ENCODE measurements at places on chromosomes 12 and 14.
A peak's percentile ranks its signal among the peaks of the same experiment; 100 is the strongest.

DNA sequence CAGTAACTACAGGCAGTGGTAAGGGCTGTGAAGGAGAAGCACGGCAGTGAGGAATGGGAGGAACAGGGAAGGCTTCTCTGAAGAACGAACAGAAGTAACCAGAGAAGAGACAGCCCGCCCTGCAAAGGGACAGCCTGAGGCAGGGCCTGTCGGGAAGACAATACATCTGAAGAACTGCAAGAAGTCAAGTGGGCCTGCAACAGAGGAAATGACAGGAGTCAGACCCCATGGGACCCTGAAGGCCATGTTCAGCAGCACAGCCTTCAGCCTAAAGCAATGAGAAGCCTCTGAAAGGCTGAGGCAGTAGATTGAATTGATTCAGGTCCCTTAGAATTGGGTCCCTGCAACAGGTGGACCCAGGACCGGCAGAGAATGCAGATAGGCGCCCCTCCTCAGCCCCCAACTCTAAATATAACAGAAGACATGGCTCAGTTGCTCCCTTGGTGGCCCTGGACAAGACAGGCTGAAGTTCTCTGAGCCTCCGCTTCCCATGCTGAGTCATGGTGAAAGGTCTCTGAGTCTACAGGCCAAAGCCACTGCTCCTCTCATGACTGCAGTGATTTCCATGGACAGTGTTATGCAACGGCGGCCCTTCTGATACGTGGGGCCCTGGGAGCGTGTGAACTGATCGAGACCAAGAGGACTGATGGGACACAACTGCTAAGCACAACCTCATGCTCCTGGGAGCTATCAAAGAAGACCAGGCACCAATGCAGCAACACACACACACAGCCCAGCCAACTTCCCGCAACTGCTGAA lies 10.8 kb upstream of the ACTR6 start:
- peaks cover 7% of the 10 kb centered on the region for H3K4me1 ChIP-seq
- no peak overlapping the region for H3K27ac ChIP-seq
- peaks cover 31% of the 10 kb centered on the region for H3K36me3 ChIP-seq

GRCh38 chr14:58774531-58774930 lies 136.8 kb downstream of the DACT1 start:
- no peak overlapping the region for H3K27ac ChIP-seq
- no peak overlapping the region for H3K4me3 ChIP-seq
- H3K27me3 ChIP-seq: no peaks in the 10 kb centered on the region

DNA sequence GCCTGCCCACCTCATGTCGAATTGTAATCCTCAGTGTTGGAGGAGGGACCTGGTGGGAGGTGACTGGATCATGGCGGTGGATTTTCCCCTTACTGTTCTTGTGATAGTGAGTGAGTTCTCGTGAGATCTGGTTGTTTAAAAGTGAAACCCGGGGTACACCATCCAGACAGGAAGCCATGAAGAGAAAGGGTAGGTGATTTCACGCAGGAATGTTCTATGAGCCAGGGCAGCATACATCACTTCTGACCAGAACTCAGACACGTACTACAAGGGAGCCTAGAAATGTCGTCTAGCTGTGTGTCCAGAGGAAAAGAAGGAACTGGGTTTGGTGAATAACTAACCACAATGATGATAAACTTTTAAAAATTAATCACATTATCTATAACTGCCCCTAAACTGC lies 80.6 kb downstream of the ANO4 start:
- no peaks in the 10 kb centered on the region for H3K36me3 ChIP-seq
- no peak overlapping the region for H3K27ac ChIP-seq
- no peak overlapping the region for H3K4me3 ChIP-seq
- no peak for DNase-seq

GRCh38 chr12:57224973-57225679 lies 4.4 kb upstream of the SHMT2 start:
- H3K27me3 ChIP-seq: peaks cover 83% of the 10 kb centered on the region
- H3K36me3 ChIP-seq: peaks cover 7% of the 10 kb centered on the region
- peak overlapping the region; percentile 39 for H3K4me3 ChIP-seq
- peak; percentile 70 for DNase-seq
- peaks cover 55% of the 10 kb centered on the region for H3K4me1 ChIP-seq
- peak overlapping the region; percentile 42 for H3K27ac ChIP-seq

DNA sequence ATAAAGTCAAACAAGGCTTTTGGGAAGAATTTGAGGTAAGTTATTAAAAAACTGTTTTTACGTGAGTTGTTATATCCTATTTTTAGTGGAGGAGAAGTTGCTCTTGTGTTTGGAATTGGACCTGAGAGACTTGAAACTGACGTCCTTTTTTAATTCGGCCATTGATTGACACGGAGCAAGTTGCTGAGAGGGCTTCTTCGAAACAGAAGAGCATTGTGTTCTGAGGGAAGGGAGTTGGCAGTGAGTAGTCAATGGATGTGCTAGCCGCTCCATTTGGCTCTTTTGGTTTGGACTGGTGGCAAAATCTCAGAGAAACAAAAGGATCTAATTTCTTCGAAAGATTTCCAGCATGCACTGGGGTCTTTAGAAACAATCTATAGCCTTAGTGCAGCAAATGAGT lies 37.3 kb downstream of the PTPN11 start:
- H3K27ac ChIP-seq: no peak overlapping the region
- H3K4me1 ChIP-seq: no peaks in the 10 kb centered on the region
- H3K36me3 ChIP-seq: peaks cover 56% of the 10 kb centered on the region
- H3K4me3 ChIP-seq: no peak overlapping the region

GRCh38 chr12:42696406-42697149 lies 107.0 kb upstream of the PRICKLE1 start:
- no peaks in the 10 kb centered on the region for H3K36me3 ChIP-seq
- no peak overlapping the region for H3K27ac ChIP-seq
- no peak overlapping the region for H3K4me3 ChIP-seq
- no peaks in the 10 kb centered on the region for H3K27me3 ChIP-seq

- no peak overlapping the region for H3K4me3 ChIP-seq
- no peaks in the 10 kb centered on the region for H3K36me3 ChIP-seq
- H3K27ac ChIP-seq: no peak overlapping the region
- no peak for DNase-seq
- peaks cover 5% of the 10 kb centered on the region for H3K27me3 ChIP-seq
Observed at GRCh38 chr14:73468828-73469375, 10.6 kb upstream of the NUMB start.

DNA sequence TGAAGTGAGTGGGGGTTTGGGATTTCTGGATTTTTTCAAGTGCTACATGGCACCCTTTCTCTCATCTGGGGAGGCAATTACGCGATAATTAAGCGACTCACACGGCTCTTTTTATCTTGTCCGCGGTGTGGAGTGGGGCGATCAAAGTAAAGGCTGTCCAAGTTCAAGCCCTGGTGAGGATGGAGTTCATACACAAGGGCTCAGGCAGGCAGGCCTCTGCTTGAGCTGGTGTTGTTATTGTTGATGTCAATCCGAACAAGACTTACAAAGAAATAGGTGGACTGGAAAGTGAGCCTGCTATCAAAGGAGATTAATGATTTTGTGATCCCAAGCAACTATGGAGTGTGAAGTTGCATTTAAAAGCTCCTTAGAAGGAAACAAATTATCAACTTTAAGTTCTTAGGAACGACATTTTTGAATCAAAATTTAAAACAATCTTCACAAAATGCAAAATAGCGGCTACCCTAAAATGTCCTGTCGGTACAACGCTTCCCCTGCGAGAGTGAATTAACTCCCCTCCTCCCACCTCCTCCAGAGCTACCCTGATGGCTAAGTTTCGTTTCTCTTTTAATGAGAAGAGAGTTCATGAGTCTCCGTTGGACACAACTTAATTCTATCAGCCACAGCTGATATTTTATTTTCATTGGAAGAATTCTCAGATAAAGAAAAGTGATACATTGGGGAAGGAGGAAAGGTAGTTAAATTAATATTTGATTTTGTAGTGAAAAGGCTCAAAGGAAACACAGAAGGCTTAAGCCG lies 5.9 kb downstream of the FOXA1 start:
- no peak overlapping the region for H3K27ac ChIP-seq
- DNase-seq: no peak
- peaks cover 91% of the 10 kb centered on the region for H3K27me3 ChIP-seq
- peaks cover 2% of the 10 kb centered on the region for H3K4me1 ChIP-seq
- H3K4me3 ChIP-seq: no peak overlapping the region

DNA sequence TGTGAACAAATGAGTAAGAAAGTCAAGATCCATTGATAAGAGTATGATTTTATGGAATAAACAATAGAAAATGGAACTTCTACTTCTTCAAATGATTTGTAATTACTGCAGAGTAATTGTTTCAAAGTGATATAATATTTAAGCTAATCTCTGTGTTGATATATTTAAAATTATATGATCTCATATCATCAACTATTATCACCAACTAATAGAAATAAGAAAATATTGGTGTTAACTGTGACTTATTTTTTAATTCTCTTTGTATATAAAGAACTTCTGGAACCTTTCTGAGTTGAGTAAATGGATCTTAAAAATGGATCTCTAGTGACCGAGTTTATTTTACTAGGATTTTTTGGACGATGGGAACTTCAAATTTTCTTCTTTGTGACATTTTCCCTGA lies at the start of gene OR4L1:
OR4L1 (plus strand) TSS at position 301 of the 400 bp plus-strand sequence; CDS start at position 301, 0 bp downstream.
- no peaks in the 10 kb centered on the region for H3K4me1 ChIP-seq
- H3K27ac ChIP-seq: no peak within 1 kb of the TSS
- H3K36me3 ChIP-seq: no peaks in the 10 kb centered on the region
- no peak within 1 kb of the TSS for H3K4me3 ChIP-seq

DNA sequence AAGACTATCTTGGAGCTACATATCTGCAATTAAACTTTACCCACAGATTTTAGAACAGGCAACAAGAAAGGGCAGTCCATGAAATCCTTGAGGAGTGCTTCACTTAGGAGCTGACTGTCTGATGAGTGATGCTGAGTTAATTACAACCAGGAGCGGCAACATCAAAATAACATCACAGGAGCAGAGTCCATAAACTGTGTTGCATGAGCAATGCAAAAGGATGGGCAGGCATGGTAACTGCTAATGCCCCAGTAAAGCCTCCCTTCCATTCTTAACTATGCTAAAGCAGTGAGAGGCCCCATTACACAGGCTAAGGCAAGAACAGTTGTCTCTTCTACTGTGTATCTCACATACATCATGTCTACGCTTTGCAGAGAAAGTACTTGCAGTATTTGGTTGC lies 156.6 kb downstream of the PAX9 start:
- H3K36me3 ChIP-seq: no peaks in the 10 kb centered on the region
- no peak for DNase-seq

- no peaks in the 10 kb centered on the region for H3K4me1 ChIP-seq
- H3K36me3 ChIP-seq: peaks cover 40% of the 10 kb centered on the region
- DNase-seq: no peak
- no peaks in the 10 kb centered on the region for H3K27me3 ChIP-seq
Observed at GRCh38 chr14:76203086-76204001, 51.6 kb downstream of the GPATCH2L start.

- no peaks in the 10 kb centered on the region for H3K36me3 ChIP-seq
- H3K27ac ChIP-seq: no peak overlapping the region
- DNase-seq: no peak
- peaks cover 30% of the 10 kb centered on the region for H3K27me3 ChIP-seq
Observed at GRCh38 chr14:92397150-92397952, 74.4 kb downstream of the SLC24A4 start.

GRCh38 chr12:95173392-95174251 lies 43.6 kb downstream of the FGD6 start:
- peaks cover 4% of the 10 kb centered on the region for H3K27me3 ChIP-seq
- no peaks in the 10 kb centered on the region for H3K36me3 ChIP-seq
- no peak overlapping the region for H3K4me3 ChIP-seq
- H3K27ac ChIP-seq: no peak overlapping the region

- H3K4me3 ChIP-seq: no peak overlapping the region
- peaks cover 8% of the 10 kb centered on the region for H3K4me1 ChIP-seq
- H3K27me3 ChIP-seq: no peaks in the 10 kb centered on the region
- peaks cover 2% of the 10 kb centered on the region for H3K36me3 ChIP-seq
- H3K27ac ChIP-seq: no peak overlapping the region
- no peak for DNase-seq
Observed at GRCh38 chr12:79900199-79900598, 34.7 kb downstream of the PPP1R12A start.

DNA sequence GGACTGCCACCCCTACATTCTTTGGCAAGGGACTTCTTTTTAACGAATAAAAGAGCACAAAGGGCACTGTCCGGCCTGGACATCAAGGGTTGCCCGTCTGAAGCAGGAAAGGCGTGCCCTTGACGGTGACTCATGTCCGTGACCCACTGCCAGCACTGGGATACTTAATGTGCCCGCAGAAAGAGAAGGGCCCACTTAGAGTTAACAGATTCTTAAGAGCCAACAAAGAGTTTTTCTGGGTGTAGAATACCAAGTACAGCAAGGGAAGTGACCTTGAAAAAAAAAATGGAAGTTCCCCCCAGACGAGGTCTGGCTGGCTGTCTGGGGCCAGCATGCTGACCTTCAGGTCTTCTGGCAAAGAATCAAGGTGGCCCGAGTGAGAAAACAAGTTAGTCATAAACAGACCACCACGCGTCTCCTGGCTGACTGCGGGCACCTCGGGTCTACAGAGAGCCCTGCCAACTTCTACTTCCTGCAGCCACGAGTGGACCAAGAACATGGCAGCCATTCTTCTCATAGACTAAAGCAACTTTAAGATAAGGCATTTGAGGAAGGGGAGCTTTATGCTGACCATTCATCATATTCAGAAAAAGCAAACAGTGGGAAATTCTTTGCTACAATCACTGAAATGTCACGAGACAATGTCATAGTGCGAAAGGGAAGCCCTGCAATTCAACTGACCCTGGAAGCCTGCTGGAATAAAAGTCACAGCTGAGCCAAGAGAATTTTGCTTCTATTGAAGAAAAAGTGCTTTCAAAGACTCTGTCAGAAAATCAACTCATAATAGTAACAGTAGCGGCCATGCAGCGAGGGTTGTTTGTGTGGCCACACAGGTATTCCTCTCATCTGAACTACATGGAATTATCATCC lies 10.5 kb upstream of the SELPLG start:
- H3K36me3 ChIP-seq: peaks cover 10% of the 10 kb centered on the region
- DNase-seq: no peak
- peaks cover 5% of the 10 kb centered on the region for H3K27me3 ChIP-seq
- H3K4me3 ChIP-seq: no peak overlapping the region
- H3K4me1 ChIP-seq: peaks cover 58% of the 10 kb centered on the region

DNA sequence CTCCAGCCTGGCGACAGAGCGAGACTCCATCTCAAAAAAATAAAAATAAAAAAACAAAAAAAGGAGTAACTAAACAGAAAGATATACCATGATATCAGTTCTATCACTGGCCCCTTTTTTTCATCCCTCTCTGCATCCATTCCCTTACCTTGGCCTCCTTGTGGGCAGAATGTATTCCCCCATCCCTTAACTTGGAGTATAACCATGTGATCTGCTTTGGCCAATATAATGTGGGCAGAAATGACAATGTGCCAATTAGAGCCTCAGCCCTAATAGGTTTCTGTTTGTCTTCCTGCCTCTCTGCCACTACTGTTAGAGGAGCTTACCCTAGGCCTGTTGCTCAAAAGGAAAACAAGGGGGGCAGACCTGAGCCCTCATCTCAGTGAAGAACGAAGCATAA lies 23.8 kb downstream of the GSC start:
- no peak overlapping the region for H3K4me3 ChIP-seq
- no peaks in the 10 kb centered on the region for H3K36me3 ChIP-seq
- no peak overlapping the region for H3K27ac ChIP-seq
- no peaks in the 10 kb centered on the region for H3K4me1 ChIP-seq
- DNase-seq: no peak

GRCh38 chr14:90647473-90648005 lies 168.7 kb downstream of the TTC7B start:
- no peak overlapping the region for H3K4me3 ChIP-seq
- DNase-seq: no peak
- H3K4me1 ChIP-seq: no peaks in the 10 kb centered on the region
- no peaks in the 10 kb centered on the region for H3K27me3 ChIP-seq
- no peak overlapping the region for H3K27ac ChIP-seq

GRCh38 chr12:89968151-89968700 lies 259.6 kb upstream of the ATP2B1 start:
- no peak for DNase-seq
- H3K27me3 ChIP-seq: no peaks in the 10 kb centered on the region
- no peak overlapping the region for H3K27ac ChIP-seq
- no peaks in the 10 kb centered on the region for H3K36me3 ChIP-seq

GRCh38 chr12:52521568-52522266 lies 1.5 kb upstream of the KRT5 start:
- no peaks in the 10 kb centered on the region for H3K36me3 ChIP-seq
- H3K4me1 ChIP-seq: peaks cover 3% of the 10 kb centered on the region

Measured in activated naive CD4-positive, alpha-beta T cell treated with anti-CD3 and anti-CD28 coated beads, Interleukin-2, amount 10 ng/mL, durations not matched to agents 7 days and 5 days (primary cell).